ENCODE measurements at places on chromosomes 5 and 9.
A peak's percentile ranks its signal among the peaks of the same experiment; 100 is the strongest.

- no peak for DNase-seq
These were observed 38.5 kb upstream of the ITGA2 start for GRCh38 chr5:52950686-52951085.

DNA sequence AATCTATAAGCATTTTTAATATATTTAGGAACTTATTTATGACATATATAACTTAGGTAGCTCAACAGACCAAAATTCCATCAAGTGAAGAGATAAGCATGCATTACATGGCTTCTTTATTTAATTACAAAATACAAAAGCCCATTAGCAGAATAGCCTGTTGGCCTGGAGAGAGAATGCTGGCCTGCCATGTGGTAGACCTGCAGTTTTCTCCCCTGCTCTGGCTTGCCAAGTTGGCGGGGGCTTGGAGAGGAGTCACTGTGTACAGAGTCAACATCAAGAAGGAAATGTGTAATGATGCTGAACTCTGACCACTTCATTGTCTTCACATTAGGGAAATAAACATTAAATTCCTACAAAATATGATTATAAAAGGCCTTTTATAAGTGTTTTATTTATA lies 69.8 kb upstream of the CNTLN start:
- no peak for DNase-seq

DNA sequence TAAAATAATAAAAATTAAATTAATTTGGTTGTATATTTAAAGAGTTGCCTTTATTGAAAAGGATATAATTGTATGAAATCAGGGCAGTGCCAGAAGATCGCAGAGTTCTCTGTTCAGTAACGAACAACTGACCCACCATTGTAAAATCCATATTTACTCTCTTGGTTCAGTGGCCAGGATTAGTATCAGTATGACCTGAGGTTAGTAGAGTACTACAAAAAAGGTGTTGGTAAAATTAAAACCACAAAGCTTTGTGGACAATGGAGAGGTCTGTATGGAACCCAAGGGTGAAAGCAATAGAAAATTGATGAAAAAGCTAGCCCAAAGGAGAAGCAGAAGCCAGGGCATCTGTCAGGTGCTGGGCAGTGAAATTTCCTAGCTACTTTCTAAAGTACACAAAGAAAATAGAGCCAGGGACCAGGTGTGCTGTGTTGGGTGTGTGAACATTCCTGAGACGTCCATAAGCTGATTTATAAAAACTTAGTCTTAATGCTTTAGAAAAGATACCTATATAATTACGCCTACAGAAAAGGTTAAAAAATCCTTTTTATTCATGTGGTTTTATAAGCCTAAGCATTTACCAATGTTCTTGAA lies 159.5 kb downstream of the AOPEP start:
- no peak for DNase-seq

DNA sequence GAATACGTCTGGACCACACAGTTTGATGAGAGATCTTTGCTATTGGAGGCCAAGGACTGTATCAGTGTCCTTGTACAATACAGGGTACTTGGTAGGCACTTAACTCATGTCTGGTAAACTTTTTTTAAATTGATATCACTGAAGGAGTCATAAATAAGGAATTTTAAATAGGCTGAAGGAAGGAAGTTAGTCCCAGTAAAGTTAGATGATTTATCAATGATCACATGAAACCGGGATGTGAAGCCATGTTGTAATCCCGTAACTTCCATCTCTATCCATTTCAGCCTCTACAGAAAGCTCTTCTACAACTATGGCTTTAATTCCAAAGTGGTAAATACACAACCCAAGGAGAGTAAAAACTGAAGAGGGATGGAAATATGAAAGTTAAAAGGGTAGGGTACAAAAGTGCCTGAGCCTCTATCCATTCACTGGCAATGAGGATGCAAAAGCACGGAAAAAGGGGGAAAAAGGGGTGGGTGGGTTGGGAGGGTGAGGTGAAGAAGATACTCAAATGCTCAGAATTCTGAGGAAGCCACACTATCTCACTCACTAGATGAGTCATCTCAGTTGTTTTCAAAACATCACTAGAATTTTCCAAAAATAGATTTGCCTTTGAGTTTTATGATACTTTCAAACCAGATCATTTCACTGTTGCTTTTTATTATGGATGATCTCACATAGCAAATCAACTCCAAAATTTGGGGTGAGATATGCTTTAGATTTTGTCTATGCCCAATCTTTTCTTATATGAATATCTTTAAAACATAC lies 1053.5 kb downstream of the NR2F1-AS1 start:
- DNase-seq, result no peak

DNA sequence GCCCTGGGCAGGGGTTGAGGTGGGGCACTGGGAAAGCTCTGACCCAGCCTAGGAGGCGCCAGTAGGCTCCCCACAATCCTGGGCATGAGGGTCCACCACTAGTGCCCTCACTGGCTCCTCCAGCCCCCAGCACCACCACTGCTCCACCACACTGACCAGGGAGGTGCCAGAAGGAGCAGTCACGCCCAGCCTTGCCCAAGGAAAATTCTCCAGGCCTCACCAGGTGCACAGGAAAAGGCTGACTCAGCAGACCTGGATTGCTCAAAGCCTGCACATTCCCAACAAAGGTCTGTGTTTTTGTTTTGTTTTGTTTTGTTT lies 62.9 kb downstream of the ZNF354C start:
- no peak for DNase-seq

DNA sequence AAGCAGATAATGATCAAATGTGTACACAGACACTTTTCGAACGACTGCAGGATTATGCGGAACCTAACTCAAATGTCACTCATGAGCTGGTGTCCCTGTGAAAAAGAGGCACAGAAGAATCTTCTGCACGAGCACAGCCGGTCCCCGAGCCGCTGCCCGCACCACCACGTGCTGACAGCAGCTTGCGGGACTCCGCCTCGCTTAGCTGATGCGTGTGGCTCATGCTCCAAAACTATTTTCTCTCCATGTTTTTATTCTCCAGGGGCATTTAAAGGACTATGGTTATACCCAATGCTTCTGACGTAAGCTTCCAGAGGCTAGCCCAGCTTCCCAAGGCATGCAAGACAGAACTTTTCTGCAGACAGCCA lies 9.5 kb downstream of the SEC16A start:
- DNase-seq, result no peak

- DNase-seq, result no peak
These were observed 409.2 kb downstream of the BNC2 start for GRCh38 chr9:16461137-16461840.

DNA sequence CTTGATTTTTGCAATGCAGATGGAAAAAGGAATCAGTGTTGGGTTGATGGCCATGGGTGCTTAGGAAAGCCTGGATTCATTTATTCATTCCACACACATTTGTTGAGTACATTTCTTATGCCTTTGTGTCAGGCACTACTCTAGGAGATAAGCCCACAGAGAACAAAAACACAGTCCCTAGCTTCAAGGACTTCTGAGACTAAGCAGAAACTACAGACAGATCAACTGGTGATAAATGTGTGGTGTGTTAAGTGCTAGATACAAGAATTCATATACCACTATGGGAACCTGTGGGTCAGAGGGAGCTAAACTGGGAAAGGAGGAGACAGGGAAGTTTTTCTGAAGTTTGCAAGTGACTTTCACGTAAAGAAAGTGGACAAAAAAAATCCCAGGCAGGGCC lies 119.9 kb downstream of the CEMIP2 start:
- peak; percentile 57 for DNase-seq

- DNase-seq, result no peak
These were observed 28.1 kb downstream of the FREM1 start for GRCh38 chr9:14882090-14882489.

Measured in esophagus muscularis mucosa (tissue), 4 donors.